NCI-H2171 (cell line): ENCODE measurements at places on chromosomes 1 and 21.

- no peak for DNase-seq
Measured at GRCh38 chr1:43031316-43032203, 72.9 kb upstream of the SLC2A1 start.

DNA sequence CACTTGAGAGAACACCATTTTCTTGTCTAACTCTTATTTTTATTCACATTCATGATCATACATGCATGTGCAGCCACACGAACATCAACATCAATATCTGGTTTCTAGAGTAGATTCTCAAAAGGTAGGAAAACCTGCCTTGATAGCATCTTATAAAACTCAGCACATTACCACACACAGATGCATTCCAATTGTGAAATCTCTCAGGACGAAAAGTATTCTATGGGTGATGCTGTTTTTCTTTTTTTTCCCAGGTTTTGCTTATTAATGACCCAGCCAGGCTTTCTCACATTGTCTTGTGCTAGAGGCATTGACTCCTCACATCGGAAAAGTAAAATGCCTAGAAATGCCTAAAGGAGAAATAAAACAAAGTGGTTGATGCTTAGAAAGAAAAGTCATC, 562.8 kb downstream of the KIF26B start:
- no peak for DNase-seq

- no peak for DNase-seq
Measured at GRCh38 chr1:152029929-152030211, 6.9 kb downstream of the S100A11 start.

DNA sequence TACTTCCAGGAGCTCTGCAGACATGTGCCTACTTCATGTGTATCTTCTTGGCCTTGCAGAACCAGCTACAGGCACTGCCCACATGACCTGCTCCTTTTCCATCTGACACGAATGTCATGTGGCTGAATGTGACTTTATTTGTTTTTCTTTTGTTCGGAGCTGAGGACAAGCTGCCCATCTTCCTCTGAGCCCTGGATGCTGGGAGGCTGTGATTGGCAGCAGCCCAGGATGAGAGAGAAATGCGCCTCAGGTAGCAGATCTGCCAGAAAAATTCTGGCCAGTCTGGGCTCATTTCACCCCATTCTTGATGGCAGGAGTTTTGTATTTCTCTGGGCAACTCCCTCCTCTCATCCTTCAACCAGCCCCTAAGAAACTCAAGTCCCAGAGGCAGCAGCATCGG, 372.0 kb downstream of the RPS6KC1 start:
- DNase-seq = no peak

DNA sequence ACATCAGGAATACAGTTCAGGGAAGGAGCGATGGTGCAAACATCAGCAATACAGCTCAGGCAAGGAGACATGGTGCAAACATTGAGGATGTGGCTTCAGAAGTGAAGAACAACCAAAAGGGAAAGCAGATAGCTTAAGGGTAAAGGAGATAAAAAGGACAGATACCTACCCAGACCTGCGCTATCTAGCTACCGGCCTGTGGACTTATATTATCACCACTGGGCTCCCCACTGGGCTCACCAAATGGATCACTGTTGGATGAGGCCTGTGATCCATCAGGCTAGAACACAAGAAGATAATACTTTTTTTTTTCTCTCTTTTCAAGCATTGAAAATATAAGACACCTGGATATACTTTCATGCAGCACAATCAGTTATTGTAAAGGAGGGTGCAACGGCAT, 44.7 kb upstream of the C8B start:
- DNase-seq = no peak

- DNase-seq = no peak
Measured at GRCh38 chr1:61442544-61442943, 282.4 kb downstream of the TM2D1 start.

DNA sequence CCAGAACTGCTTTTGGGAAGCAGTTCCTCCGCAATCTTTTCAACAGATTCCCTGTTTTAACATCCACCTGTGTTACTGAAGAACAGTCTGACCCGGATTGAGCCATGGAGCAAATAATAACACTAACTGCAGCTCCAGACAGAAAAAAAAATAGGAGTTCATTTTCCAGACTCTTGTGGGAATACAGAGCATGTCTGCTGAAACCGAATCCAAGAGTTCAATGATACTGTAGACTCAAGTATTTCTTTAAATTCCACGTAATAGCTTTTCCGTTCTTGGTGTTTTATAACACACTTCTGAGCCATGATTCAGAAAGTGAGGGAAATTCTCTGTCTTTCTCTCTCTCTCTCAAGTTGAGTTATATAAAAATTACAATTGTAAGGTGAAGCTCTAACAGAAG, 60.6 kb downstream of the DDAH1 start:
- DNase-seq = no peak

DNA sequence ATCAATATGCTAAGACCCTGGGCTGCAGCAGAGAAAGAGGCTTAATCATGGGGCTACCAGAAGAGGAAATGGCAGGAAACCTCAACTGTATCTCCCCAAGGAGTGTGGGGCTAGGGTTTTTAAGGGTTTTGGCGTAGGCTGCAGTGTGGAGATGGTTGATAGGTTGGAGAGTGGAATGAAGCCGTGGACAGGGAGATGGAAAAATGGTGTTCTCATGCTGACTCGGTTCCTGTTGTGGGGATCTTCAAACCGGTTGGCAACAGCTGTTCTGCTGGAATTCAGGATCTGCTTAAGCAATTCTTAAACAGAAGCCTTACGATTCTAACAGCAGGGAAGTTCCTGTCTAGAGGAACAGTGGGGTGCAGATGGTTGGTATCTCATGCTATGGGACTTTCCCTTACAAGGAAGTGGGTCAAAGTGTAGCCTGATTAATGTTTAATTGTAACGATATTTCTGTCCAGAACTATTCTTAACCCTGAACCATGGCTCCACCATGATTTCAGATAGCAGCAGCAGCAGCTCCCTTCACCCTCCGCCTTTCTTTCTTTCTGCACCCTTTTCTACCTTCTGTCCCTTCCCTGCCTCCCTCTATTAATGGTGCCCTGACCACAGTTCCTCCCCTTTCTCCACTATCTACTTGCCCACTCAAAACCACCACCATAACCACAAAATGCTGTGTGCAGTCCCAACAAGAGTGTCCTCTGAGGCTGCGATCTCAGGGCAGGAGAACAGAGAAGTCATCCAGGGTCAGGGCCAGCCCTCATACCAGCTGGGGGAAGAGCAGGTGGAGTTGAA, 30.8 kb downstream of the RSPH1 start:
- DNase-seq = no peak

- DNase-seq = no peak
Measured at GRCh38 chr1:208158640-208159554, 85.3 kb downstream of the PLXNA2 start.

DNA sequence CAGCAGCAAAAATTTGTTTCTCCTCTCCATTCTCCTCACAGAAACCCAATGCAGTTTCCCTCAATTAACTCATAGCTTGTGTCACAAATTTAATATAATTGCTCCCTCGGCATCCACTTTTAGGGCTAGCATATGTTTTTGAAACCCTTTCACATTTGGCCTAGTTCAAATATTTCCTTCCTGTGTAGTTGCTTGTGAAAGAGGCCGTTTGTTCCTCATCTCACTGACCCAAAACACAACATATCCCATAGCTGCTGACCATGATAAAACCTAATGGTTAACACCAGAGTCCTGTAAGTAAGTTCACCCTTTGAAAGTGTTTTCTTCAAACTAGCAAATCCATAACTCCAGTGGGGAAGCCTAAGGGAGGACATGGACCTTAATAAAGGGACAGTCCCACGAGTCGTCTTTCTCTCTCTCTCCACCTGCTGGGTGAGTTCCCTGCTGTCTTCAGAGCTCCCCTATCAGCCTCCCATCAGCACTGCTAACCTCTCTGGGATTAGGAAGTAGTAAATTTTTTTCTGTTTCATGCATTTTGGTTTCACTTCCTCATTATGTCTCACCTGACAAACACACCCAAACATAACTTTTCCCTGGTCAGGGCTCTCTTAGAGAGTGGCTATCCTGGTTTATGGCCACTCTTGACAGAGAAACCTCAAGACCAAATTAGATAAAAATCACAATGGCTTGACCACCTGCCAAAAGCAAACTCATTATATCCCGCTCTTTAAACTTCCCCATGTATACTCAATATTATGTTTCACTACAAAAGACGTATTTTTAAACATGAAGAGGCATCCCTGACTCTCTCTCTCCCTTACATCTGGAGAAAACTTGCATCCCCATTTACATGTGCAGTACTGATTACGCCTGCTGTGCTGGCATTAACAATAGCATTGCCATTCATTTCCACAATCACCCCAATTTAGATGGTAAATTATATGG, 177.7 kb upstream of the HP1BP3 start:
- no peak for DNase-seq

- DNase-seq = no peak
Measured at GRCh38 chr1:228374711-228375577, 31.7 kb downstream of the TRIM11 start.

GRCh38 chr21:44938772-44939531, 877 bp upstream of the SLX9 start:
- DNase-seq = no peak

- no peak for DNase-seq
Measured at GRCh38 chr1:76237211-76237610, 162.7 kb downstream of the ST6GALNAC3 start.

DNA sequence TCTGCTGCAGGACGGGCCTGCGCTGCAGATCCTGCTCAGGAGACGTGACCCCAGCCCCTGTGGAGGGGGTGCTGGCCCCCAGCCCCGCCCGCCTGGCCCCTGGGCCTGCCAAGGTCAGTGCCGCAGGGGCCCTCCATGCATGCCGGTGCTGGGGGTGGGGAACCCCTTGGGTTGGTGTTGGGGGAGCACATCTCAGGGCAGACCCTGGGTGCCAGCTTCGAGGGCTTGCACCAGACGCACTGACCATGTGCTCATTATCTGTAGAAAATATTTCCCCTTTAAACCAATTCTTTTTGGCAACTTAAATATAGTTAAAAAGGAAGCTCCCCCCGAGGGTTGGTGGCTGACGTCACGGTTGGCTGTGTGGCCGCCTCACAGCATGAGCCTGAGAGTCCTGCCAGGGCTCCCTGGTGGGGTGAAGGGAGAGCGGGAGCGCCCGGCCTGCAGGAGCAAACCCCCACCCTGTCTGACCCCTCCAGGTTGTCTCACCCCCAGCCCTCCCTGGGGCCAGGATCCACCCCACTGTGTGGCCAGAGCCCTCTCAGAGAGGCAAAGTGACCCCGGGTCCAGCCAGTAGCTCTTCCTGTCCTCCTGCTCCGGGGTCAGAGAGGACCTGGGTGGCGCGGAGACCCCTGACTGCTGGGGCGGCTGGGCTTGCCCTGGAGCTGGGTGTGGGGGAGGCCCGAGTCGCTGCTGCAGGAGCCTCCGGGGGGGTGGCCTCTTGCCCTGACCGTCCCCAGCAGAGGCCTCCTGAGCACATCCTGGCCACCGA, 5.3 kb upstream of the PFKL start:
- DNase-seq = no peak

- no peak for DNase-seq
Measured at GRCh38 chr1:43446388-43446740, 7.4 kb downstream of the HYI start.

- DNase-seq = no peak
Measured at GRCh38 chr1:39086865-39087409, 60.8 kb downstream of the NDUFS5 start.

GRCh38 chr1:172532700-172533512, at the start of gene SUCO:
Gene SUCO, plus strand, starts transcription at chr1:172533150. Its CDS starts 286 bp downstream, at chr1:172533436.
- DNase-seq = peak; percentile 97

DNA sequence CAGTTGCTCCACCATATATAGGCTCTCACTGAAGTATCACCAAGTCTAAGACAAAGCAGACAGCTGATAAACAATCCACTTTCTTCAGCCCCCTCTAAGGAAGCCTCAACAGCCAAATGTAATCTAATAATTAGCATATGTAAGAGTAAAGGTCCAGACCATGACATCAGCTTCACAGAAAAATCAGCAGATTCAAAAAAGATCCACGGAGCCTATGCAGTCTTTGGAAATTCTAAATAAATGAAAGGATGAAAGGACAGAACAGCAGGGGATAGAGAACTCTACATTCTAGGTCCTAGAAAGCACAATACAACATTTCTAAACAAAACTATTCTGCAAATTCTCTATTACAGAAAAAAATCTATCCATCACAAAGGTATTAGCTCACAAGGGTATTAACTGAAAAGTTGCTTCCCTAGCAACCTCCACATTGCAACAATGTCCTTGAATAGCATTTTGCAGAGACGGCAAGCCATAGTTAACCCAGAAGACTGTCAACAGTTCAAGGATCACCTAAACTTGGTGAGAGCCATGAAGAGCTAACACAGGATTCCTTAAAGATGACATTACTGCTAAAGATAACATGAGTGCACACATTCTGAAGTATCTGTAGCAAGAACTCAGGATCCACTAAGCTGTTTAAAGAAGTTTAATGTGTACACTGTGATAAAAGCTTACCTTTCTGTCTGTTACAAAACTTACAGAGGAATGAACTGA, 74.3 kb downstream of the SIPA1L2 start:
- no peak for DNase-seq

DNA sequence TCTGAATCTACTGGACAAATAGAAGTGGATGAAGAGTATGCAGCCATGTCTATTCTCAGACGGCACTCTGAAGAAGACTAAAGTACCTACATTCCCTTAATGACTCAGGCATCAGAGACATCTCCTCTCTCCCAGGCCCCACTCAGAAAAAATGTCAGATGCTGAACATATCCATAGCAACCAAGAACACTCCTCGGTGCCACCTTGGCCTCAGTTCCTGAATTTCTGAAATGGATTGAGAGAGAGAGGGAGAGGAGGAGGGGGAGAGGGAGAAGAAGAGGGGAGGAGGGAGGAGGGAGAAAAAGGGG, 16.0 kb upstream of the OVAAL start:
- DNase-seq = no peak

- DNase-seq = no peak
Measured at GRCh38 chr1:53377438-53377841, 49.6 kb upstream of the LRP8 start.

DNA sequence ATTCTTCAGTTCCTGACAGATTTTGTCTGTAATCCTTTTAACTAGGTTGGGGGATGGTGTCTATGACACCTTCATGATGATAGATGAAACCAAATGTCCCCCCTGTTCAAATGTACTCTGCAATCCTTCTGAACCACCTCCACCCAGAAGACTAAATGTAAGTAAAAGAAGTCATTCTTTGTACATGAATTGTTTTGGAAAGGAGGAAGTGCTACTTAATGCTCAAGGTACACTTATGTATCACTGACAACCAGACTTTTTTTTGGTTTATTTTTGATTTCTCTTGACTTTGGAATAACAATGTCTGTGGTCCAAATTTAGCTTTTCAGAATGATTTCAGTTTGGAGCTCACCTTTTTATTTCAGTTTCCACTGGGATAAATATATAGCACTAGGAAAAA, 2.3 kb downstream of the DYRK3 start:
- no peak for DNase-seq

GRCh38 chr1:116916002-116916401, 6.3 kb downstream of the PTGFRN start:
- DNase-seq = no peak
